ENCODE measurements at places on chromosomes 4 and X. TPM values are rescaled to one million over a fixed set of nuclear protein-coding genes. Genes with fewer than 3 reads are reported as not detected.
A peak's percentile ranks its signal among the peaks of the same experiment; 100 is the strongest.

GDPD2 gene
- polyA plus RNA-seq = 2.5 TPM

PAK3 gene
- 0.24 TPM for polyA plus RNA-seq

DNA sequence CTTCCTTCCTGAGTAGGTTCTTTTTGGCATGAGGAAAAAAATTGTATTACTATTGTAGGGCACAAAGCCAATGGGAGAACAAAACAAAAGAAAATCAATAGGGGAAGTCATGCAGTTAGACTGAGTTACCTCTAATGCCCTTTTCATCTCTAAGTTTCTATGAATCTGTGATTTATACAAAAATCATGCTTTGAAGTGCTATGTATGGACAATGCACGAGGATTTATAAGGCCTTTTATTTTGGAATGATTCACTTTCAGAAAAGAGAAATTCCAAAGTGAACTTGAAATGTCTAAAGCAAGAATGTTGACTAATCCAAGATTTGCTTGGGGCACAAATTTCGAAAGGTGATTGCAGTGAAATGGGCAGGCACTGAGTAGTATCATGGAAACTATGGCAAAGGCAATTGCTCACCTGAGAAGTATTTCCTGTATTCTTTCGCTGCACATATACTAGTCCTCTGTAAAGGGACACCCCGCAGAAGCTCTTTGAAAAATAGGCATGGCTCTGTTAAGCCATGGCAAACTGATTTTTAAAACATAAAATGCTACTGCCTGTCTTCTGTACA lies 52.8 kb downstream of the ADGRG4 start:
- no peak for DNase-seq

GRCh38 chr4:1499465-1499864 lies 93.2 kb upstream of the NKX1-1 start:
- no peak for DNase-seq

GRCh38 chr4:113952452-113953029 lies 26.9 kb downstream of the ARSJ start:
- peak; percentile 77 for DNase-seq

- no peak for DNase-seq
These were observed 106.3 kb downstream of the REPS2 start for GRCh38 chrX:17052793-17053192.

DNA sequence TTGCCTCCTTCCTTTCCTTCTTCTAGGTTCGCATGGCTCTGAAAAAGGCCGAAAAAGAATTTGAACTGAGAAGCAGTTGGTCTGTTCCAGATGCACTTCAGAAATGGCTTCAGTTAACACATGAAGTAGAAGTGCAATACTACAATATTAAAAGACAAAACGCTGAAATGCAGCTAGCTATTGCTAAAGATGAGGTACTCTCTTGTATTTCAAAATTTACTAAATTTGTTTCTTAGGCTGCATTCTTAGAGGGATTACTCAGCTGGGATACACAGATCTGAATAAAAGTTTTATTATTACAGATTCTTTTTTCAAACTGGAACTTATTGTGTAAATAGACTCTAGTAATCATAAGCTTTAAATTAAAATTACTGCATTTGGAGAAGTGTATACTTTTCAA lies 146.9 kb downstream of the STIM2 start:
- no peak for DNase-seq

- no peak for DNase-seq
These were observed 100.4 kb downstream of the HS6ST2 start for GRCh38 chrX:132858018-132858417.
